ENCODE measurements at places on chromosomes 4 and X. TPM values are rescaled to one million over a fixed set of nuclear protein-coding genes. Genes with fewer than 3 reads are reported as not detected.

The ZNF827 gene
- 27.2 TPM for total RNA-seq

- peaks cover 14% of the 10 kb centered on the region for H3K4me1 ChIP-seq
- no peaks in the 10 kb centered on the region for H3K27me3 ChIP-seq
- H3K27ac ChIP-seq: peak overlapping the region; percentile 65
Observed at GRCh38 chr4:114364857-114365256, 233.8 kb upstream of the UGT8 start.

The DUSP9 gene
- not detected for total RNA-seq

DNA sequence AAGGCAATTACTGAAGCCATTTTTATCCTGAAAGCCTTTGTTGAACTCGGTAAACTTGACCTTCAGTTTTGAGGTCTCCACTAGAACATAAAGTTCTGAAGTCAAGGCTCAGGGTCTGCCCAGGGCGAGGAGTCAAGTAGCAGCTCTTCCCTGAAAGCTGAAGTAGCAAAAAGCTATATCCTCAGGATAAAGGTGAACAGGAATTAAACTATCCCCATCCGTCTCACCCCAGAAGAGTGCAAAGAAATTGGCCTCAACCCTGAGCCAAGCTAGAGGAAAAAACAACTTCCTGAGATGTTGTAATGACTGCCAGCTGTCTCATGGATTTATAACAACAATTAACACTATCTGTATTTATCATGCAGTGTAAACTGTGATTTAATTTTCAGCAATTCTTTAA, 590.8 kb downstream of the SPRY1 start:
- H3K36me3 ChIP-seq: no peaks in the 10 kb centered on the region
- DNase-seq: no peak
- H3K4me1 ChIP-seq: peaks cover 25% of the 10 kb centered on the region
- no peak overlapping the region for H3K4me3 ChIP-seq

The NCAPG gene
- total RNA-seq: 0.98 TPM

The BEND4 gene
- total RNA-seq: not detected

- H3K36me3 ChIP-seq: no peaks in the 10 kb centered on the region
- no peak overlapping the region for H3K4me3 ChIP-seq
- DNase-seq: no peak
- no peak overlapping the region for H3K27ac ChIP-seq
- H3K27me3 ChIP-seq: no peaks in the 10 kb centered on the region
- H3K4me1 ChIP-seq: peaks cover 3% of the 10 kb centered on the region
Observed at GRCh38 chr4:71009086-71009485, 15.6 kb downstream of the DCK start.

The TRIML2 gene
- total RNA-seq: 0.66 TPM

Data from esophagus muscularis mucosa (tissue), 4 donors.